Endothelial cell of umbilical vein (primary cell): ENCODE measurements at places on chromosomes 3 and 15. TPM values are rescaled to one million over a fixed set of nuclear protein-coding genes. Genes with fewer than 3 reads are reported as not detected.

DNA sequence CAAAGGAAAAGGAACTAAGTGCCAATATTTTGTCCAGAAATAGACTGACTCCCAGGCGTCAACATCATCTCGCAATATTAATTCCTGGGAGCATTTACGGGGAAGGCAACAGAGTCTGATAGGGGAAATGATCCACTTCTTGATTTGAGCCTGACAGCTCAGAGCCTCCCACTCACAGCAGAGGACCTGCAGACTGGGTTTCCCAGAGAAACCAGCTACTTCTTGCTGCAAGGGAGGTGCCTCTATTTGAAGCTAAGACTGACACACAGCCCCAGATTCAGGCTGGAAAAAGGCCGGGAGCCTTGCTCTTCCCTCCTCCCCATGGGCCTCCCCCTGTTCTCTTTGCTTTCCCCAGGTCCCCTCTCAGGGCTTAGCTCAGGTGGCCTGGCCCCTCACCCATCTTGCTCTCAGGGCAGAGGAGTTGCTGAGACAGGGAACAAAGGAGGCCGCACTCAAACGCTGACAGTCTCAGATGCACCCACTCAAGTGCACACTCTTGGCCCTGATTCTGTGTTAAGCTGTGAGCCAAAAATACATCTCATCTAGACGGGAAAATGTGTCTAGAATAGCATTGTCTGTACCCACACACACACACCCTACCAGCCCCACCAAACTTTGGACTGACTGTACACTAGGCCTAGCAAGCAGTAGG lies 49.8 kb upstream of the DCLK3 start:
- no peak for DNase-seq

DNA sequence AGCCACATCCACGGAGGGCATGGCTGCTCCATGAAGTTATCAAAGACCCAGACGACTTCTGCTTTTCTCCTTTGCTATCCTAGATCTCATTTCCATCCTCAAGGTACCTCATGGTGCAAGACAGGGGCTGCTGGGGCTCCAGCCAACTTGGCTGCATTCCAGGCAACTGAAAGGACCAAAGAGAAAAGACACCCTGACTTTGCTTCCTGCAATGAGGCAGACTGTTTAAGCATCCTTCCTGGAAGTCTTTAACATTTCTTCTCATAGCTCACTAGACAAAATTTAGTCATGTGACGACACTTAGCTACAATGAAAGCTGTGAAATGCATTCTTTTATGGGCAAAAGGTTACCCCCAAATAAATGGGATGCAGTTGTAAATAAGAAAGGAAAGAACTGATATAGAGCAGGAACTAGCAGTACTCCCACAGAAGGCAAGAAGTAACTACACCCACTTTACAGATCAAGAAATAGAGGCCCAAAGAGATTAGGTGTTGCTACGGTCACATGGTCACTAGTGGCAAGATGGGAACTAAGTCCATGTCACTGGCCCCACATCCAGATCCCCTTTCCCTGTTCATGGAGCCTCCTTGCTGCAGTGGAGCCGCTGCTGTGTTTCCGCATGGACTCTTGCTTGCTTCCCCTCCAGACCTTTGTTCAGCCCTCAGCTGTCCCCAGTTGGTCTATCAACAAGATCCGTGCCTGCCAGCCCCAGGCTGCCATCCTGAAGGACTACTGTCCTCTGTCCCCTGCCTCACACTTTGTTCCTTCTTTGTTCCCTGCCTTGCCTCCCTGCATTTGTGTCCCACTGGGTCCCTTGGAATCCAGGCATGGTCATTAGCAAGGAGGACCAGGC lies 107.0 kb downstream of the XXYLT1 start:
- DNase-seq: no peak

GCSAM gene
- total RNA-seq: not detected in 2 replicates

SNX33 gene
- 10.6 and 12.6 TPM in 2 replicates for total RNA-seq

DNA sequence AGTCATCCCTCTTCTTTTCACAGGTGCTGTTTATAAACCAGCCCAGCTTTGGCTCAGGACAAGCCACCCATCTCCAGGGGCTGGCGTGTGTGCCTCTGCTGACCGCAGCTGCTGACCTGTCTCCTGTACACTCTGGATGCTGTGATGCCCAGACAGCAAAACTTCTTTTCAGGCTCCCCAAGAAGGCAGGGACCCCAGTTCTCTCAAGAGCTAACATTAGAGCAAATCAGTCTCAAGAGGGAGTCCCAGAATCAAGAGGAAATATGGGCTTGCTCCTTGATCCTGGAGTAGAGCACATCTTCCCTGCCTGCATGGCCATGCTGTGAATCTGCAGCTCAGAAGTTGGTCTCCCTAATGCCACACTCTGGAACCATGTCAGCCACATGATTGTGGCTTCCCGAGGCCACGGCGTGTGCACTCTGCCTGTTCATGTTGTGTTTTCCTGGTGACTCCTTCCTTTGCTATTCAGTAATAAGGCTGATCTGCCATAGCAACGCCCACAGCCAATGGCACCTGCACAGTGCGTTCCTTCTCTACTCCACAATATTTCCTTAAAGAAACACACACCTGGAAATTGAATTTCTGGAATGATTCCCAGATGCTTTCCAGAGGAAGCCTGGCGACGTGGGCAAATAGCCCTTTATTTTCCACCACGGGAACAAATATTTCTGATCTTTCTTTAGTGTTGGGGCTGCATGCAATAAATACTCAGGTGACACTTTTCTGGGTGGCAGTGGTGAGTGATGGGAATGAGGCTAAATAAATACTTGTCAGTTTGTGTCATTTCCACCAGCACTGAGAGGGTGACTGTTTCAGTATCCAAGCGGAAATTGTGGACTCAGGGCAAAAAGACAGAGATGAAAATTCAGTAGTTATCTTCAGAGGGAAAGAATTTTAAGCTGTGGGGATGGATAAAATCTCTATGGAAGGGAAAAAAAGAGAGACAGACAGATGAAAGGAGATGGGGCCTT lies 21.9 kb upstream of the THSD4 start:
- no peak for DNase-seq

DPH3 gene
- 28.7 and 29.6 TPM in 2 replicates for total RNA-seq

FETUB gene
- total RNA-seq: not detected in 2 replicates

DNA sequence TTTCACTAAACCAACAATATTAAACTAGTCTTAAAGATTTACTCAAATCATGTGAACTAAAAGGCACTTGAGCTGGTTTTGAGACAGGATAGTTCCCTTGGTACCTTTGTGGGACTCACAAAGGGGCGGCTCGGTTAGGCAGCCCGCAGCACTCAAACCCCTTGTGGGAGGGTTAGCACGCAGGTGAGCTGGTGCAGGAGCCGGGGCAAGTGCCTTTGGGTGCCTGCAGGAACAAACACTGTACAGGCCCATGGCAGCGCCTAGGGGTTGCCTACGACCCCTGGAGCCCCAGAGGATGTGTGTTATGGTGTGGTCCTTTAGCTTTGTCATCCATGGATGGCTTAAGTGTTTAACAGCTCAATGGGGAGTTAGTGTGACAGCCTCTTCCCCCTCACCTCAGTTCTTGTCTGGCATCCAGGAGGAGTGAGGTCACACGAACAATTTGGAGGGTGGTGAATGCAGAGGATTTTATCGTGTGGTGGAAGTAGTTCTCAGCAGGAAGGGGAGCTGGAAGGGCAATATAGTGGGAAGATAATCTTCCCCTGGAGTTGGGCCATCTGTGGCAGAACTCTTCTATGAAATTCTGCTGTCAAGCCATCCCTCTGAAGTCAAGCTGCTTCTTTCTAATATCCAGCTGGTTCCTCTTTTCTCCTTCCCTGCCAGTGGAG lies 470.9 kb downstream of the RBMS3 start:
- no peak for DNase-seq

DNA sequence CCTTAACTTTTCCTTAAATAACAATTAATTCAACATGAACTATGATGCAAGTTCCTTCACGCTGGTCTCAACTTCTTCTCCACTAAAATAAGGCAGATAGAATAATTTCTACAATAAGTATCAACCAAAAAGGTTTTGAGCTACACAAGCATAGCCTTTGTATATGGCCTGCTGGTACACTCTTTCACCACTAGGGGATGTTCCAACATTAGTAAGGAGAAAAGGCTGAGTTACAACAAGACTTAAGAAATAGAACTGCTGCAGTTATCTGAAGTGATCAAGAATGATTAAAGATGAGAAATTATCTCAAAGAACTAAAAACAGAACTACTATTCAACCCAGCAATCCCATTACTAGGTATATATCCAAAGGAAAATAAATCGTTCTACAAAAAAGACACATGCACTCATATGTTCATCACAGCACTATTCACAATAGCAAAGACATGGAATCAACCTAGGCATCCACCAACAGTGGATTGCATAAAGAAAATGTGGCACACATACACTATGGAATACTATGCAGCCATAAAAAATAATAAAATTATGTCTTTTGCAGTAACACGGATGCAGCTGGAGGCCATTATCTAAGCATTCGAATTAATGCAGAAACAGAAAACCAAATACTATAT lies 14.4 kb downstream of the ATP13A3 start:
- peak; percentile 67 for DNase-seq

- DNase-seq: no peak
These were observed 315.0 kb downstream of the OXSM start for GRCh38 chr3:26104851-26105251.

DNA sequence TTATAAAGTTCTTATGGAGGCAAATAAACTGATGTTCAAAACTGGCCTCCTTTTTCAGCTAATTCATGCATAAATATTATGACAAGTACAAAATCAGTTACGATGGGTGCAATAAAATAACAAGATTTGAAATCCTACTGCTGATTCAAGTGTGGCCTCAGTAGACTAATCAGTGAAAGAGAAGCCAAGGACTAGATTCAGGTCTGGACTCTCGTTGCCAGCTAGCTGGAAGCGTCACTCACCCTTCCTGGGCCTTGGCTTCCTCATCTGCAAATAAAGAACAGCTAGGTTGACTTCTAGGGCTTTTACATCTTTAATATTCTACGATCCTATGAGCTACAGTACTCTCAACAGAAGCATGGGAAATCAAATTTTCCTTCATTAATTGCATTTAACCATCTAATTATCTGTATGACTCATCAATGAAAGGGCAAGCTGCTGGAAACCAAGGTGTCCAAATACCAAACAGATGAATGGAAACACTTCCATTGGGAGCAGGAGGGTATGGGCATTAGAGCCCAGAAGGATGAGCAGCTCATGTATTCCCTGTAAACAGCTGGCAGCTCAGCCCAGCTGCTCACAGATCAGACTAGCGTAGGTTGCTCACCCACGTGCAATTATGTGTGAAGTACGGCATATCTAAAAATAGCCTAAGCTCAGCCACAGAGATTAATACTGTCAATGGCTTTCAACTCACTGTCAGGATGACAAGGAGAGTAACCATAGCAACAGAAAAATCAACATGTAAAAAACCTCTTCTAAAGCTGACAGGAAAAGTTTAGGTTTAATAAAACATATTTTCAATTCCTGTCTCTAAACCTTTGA lies 294.8 kb downstream of the PLCL2 start:
- DNase-seq: no peak

GRCh38 chr15:40069178-40070165 lies 30.5 kb upstream of the SRP14 start:
- peak; percentile 88 for DNase-seq

SSUH2 gene
- 0.44 TPM in 1 of 2 replicates, not detected in the other for total RNA-seq

GRCh38 chr15:74610302-74610951 lies 5.2 kb upstream of the CLK3 start:
- no peak for DNase-seq

DNA sequence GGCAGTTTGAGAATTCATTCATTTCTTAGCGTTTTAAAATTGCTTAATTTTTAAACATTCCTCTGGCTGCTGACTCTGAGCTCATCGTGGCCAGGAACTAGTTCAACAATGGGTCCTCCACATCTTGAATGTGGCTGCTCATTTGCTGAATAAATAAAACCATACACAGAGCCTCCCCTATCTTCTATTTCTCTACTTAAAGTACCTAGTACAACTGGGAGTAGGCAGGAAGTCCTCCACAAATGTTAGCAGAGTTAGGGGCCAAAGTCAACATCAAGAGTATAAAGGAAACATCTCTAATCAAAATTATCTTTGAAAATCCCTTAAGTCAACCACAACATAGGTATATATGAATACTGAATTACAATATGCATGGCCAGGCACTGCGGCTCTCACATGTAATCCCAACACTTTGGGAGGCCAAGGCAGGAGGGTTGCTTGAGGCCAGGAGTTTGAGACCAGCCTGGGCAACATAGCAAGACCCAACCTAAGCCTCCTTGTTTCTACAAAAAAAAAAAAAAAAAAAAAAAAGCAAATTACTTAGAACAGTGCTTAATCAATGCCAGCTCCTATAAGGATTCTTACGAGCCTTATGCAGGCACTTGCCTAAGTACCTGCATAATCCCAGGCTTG lies 57.5 kb upstream of the LMOD3 start:
- DNase-seq: peak; percentile 59

DNA sequence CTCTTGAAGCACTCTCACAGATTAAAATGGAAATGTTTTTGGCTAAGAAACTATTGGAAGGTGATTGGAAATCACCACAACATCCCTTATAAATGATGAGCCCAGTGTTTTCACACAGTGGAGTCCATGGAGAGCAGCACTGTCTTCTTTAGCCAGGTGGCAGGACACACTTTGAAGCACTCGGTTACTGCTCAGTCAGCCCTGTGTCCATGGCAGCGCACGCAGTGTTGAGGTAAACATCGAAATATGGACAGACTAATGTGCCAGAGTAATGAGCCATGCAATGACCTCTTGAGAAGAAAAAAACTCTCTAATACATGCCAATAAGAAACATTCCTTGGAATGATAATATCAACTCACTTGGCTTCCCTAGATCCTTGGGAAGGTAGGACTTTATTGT lies 66.6 kb downstream of the TGFBR2 start:
- no peak for DNase-seq

DNA sequence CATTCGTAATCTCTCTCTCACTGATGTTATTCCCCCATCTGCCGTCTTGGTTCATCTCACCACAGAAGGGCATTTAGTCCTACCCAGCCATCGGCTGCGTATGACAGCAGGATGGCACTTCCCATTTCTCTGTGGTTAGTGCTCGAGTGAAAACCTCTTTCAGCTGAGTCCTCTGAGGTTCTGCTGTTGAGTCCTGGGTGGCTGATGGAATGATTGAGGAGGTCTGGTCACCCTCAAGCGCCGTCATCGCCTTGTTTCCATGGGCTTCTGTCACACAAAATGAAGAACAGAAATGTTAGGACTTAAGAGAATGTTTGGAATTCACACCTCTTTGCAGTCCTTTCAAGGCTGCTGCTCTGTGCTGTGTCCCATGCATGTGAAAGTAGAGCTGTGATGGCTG lies 9.4 kb upstream of the SACM1L start:
- no peak for DNase-seq

DNA sequence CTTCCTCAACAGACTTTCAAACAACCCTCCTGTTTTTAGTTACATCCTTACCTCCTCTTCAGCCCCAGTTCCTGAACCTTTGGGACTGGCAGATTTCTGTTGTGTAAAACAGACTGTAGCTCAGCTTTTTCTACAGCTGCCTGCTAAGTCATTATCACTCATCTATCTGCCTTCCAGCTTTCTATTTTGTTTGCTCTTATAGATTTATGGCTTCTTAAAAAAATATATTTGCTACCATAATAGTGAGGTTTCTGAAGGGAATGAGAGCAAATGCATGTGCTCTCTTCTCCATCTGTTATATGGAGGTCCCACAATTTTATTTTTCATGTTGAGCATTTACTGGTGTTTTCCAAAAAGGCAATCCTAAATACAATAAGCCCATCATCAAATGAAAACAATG lies 18.2 kb upstream of the GJD2 start:
- DNase-seq: no peak

ABHD10 gene
- 26.2 and 37.0 TPM in 2 replicates for total RNA-seq

GRCh38 chr3:111781561-111782446 lies 77.3 kb upstream of the PHLDB2 start:
- no peak for DNase-seq

GRCh38 chr3:82157952-82158351 lies 396.5 kb upstream of the GBE1 start:
- peak; percentile 75 for DNase-seq
